ENCODE measurements at places on chromosomes 1 and 21.
A peak's percentile ranks its signal among the peaks of the same experiment; 100 is the strongest.

GRCh38 chr1:28517649-28517999 lies 11.8 kb downstream of the RCC1 start:
- DNase-seq: no peak

GRCh38 chr1:184051485-184052193 lies at the start of gene TSEN15:
Gene TSEN15 (plus strand): TSS chr1:184051730. CDS start chr1:184051756, 26 bp downstream.
- DNase-seq: peak; percentile 81

GRCh38 chr1:192775631-192776030 lies 33.2 kb upstream of the RGS2 start:
- DNase-seq: no peak

- DNase-seq: peak; percentile 54
These were observed 23.8 kb upstream of the LRRC8C start for GRCh38 chr1:89608984-89609725.

- no peak for DNase-seq
These were observed 6.0 kb upstream of the SH2D2A start for GRCh38 chr1:156822680-156823079.

GRCh38 chr1:95924684-95925083 lies 690.7 kb downstream of the RWDD3 start:
- no peak for DNase-seq

GRCh38 chr21:46097336-46098293 lies at the start of gene COL6A2:
Gene COL6A2 (plus strand): TSS chr21:46098112.
- peak; percentile 67 for DNase-seq

GRCh38 chr1:66402194-66402593 lies 131.8 kb upstream of the SGIP1 start:
- DNase-seq: no peak

- DNase-seq: no peak
These were observed 143.6 kb downstream of the EDEM3 start for GRCh38 chr1:184610876-184611595.

DNA sequence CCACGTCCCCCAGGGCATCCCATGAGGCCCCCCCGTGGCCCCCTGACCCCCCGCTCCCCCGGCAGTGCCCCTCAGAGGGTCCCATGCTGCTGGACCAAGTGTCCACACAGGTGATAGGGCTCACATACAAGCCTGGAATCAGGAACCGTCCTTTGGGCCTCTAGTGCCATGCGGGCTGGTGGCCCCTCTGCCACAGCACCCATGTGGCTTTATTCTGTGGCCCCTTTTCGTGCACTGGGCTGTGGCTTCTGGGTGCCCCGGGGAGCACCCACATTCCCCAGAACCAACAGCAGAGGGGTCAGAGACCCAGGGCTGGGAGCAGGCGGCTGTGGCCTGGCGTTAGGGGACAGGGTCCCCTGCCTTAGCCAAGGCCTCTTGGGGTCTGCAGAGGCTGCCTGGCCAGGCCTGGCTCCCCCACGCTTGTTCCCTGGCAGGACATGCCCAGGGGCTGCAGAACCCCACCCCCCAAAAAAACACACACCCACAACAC lies 31.7 kb downstream of the SLC19A1 start:
- no peak for DNase-seq

GRCh38 chr1:180542838-180543145 lies 16.0 kb upstream of the OVAAL start:
- no peak for DNase-seq

DNA sequence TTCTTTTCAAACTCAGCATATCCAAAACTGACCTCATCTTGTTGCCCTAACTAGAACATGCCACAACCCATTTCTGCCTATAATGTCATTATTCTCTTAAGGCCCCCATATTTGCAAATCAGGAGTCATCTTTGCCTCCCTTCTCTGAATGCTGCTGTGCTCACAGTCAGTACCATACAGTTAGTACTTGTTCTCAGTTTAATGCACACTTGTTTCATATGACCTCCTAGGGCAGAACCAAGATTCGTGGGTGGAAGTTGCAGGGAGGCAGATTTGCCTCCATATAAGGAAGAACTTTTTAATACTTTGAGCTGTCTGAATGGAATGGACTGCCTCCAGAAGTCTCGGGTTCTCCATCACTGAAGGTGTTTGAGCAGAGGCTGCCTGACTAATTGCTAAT lies 9.2 kb downstream of the CAP1 start:
- no peak for DNase-seq

- no peak for DNase-seq
These were observed 183.6 kb upstream of the NR5A2 start for GRCh38 chr1:199843861-199844260.

- DNase-seq: peak; percentile 54
These were observed at the start of gene COL6A1 for GRCh38 chr21:45981151-45982091. Gene COL6A1 (plus strand): TSS chr21:45981770. CDS start chr21:45981851, 81 bp downstream.

DNA sequence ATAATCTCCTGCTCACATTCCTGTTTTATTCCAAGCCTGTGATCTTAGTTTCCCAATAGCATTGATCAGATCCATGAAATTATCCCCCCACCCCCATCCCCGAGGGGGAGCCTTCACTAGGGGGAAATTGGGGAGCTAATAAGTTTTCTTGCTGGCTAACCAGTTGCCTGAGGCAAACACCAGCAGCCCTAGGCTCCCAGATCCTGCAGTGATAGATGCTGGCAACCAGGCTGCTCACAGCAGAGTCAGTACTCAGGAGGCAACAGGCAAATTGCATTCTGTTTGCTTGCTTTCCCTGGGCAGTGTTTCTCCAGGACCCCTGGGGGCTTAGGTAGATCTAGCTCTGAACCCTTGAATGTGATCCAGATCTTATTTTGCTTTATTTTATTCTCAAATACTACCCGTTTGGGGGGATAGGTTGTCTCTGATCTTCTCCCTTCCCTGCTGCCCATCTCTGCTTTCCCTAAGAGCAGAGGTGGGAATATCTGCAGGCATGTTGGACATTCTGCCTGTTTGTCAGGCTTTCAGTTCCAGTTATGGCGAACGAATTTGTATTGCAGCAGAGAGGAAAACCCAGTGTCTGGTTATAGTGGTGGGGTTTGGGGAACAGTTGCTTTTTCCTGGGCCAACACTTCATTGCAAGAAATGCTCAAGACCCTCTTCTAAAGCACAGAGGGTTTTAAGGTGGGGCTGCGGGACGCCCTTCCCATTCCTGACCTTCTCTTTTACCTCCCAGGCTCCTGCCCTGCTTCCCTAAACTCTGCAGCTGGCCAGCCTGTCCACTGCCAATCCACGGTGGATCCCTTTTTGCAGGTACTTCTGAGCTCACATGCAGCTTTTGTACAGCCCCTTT lies 289.8 kb upstream of the PLXNA2 start:
- no peak for DNase-seq

- DNase-seq: no peak
These were observed 168.7 kb downstream of the RRAGC start for GRCh38 chr1:38690790-38691449.

- DNase-seq: no peak
These were observed 2.8 kb upstream of the RNU5D-1 start for GRCh38 chr1:44733784-44734183.

DNA sequence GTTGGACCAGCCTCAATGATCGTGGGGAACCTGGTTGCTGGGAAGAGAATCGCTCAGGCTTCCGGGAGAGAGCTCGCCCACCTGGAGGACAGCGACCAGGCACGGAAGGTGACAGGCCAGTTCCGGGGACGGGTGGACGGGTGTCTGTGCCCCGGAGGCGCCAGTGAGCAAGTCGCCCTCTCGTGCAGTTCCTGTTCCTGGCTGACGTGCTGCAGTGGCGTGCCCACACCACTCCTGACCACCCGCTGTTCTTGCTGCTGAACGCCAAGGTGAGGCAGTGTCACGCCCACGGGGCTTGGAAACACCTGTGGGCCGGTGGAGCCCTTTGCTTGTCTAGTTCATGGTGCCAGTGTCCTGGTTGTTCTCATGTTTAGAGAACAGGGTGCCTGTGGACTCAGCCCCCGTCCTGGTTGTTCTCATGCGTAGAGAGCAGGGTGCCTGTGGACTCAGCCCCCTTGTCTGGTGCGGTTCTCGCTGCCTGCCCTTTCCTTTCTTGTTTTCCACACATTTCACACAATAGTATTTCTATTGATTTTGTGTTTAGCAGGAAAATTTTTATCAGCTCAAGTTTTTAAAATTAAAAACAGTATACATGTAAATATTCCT lies 53.1 kb downstream of the S100B start:
- DNase-seq: peak; percentile 44

- DNase-seq: no peak
These were observed 23.2 kb downstream of the PTTG1IP start for GRCh38 chr21:44850208-44850800.

DNA sequence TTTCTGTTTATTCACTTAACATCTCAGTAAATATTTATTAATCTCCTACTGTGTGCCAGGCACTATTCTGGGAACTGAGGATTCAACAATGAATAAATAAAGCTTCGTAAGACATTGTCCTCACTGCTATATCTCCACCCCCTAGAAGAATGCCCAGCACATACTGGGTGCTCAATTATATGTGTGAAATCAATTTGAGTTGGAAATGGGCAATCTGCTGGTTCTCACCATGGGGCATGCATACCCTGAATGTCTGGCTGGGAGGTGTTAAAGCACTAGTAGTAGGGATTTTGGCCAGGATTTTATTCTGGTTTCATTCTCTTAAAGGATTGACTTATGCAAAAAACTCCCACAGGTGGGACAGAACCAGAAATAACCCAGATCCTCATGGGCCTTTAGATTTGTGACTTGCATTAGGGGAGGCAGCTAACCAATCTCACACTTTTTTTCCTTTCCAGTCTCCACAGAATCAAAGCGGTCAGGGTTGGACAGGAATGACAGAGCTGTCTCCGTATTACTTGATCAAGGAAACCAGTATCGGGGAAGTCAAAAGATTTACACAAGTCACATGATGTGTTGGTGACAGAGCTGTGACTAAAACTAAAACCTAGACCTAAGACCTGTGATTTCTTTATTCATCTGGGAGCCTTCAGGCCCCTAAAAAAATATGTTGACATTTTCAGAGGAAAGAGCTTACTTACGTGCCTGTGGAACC lies 12.8 kb downstream of the GFI1 start:
- DNase-seq: no peak

DNA sequence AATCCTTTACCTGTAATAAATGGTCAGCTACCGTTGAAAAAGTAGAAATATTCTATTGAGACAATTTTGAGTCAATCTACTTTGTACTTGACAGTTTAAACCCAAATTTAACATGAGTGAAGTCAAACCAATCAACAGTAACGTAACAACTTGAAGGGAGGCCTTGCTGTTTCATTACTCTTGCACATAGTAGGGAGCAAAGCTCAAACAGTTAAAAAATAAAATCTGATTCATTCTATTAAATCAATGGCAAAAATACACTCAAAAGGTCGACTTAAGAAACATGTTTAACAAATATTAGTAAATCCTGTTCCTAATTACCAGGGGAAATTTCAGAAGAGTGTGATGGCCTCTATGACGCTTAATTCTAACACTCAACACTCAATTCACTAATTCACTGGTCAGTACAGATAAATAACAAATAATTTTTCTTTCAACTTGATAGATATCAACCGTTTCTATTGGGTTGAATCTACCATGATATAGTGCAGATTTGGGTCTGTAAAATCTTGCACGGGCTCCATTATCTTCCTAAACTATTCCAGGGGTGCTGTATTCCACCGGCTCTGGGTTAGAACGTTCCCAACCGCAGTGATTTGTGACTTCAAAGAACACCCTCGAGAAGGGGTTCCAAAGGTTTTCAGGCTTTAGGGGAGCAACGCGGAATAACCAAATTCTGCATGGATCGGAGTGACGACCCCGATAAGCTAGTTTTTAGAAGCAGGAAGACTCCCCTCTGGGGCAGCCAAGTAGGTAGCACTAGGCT lies 1.4 kb downstream of the TARBP1 start:
- no peak for DNase-seq

GRCh38 chr1:152162792-152163463 lies 3.9 kb upstream of the RPTN start:
- DNase-seq: no peak

DNA sequence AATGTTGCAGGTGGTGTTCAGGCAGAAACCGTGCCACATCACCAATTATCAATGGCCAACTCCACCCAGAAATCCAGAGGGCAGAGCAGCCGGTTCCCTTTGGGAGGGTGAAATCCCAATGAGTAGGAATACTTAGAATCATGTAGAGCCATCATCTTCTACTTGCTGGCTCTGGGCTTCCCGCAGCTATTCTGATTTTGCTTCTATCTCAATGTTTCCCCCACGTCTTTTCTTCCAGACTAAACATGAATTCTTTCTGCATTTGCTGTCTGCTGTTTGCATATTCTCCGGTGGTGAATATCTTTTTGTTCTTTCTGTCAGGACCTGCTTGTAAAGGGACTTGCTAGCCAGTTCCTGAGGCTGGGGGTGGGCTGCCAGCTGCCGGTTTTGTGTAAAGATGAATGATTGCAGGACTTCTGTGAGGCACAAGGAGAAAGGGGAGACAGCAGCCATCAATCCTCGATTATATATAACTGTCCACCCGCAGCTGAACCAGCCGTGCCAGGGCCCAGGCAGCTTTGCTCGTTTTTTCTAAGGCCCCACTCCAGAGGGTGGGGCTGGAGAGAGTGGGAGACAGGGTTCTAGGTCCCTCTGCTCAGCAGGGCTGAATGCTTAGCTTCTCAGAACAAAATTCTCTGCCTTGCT lies 33.2 kb downstream of the PRAMEF20 start:
- DNase-seq: no peak

GRCh38 chr1:238927899-238928298 lies 458.5 kb upstream of the CHRM3 start:
- no peak for DNase-seq

GRCh38 chr1:11707621-11708276 lies 16.2 kb downstream of the DRAXIN start:
- no peak for DNase-seq

DNA sequence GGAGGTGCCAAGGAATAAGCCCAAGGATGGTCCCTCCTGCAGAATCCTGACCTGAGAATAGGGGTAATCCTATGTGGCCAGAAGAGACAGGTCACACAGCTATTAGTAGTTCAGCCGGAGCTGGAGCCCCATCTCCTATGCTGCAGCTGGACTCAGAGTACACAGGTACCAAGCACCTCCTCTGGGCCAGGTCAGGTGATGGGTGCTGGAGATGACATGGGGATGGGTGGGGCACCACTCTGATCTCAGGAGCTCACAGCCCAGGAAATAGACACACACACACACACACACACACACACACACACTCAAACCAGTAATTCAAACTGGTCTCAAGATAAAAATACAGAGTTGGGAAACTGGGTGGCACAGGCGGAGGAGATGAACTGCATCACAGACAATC lies 54.2 kb upstream of the SSBP3 start:
- no peak for DNase-seq

DNA sequence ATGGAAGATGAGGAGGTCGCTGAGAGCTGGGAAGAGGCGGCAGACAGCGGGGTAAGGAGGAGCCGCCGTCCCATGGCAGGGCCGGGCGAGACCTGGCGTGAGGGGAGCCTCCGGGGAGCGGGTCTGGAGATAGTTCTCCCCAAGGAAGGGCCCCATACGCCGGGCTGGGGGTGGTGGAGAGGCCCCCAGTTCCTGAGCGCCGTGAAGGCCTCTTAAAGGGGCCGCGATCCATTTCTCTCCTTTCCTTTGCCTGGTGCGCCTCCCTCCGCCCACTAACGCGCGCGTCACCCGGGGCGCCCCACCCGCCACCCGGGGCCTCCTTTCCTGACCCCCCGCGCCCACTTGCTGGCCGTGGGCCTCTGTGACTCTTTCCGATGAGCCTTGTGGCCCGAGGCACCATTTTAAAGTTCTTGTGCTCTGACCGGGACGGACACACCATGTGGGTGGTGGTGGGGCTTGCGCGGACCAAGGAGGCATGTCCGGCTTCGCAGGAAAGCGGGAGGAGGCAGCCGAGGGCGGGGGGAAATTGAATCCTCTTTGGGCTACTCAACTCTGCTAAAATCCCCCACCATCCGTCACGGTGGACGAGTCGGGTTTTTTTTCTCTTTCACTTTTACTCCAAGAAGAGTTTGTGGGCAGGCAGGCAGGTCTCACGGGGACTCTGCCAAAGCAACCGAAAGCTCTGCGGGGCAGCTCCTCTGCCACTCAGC lies 371 bp downstream of the SZRD1 start:
- peak; percentile 86 for DNase-seq

- DNase-seq: no peak
These were observed 593.1 kb downstream of the NUF2 start for GRCh38 chr1:163914785-163915413.
